ENCODE measurements at places on chromosomes 6 and 20.

- no peak for DNase-seq
These were observed 29.8 kb downstream of the CTNNBL1 start for GRCh38 chr20:37723668-37724067.

DNA sequence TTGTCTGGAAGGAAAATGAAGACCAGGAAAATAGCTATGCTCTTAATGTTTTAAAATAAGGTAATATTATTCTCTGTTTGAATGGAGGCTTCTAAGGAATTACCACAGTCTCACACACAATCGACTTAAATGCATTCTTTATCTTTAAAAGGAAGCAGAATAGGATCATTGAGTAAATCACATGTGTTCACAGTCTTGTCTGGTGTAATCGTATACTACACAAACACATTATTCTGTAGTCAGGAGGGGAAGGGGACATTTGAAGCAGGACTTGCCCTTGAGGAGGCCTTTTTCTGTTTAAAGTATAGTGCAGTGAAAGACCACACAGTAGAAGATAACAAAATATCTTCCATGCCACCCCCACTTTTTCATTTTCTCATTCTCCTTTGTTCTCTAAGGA, 20.6 kb upstream of the REV3L start:
- DNase-seq, result no peak

DNA sequence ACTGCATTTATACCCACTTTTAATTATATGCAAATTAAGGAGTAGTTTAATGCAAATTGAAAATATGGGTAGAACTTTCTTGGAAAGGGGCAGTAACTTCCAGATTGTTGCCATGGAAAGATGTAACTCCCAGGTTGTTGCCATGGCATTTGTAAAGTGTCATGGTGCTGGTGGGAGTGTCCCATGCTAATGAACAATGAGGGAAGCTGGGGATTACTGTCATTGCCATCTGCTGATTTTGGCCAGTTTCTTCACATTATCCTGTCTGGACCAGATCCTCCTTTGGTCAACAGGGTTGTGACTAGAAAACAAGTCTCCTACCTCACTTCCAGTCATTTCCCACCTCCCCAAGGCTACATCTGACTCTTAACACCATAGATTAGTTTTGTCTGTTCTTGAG, 45.4 kb upstream of the FERMT1 start:
- no peak for DNase-seq

DNA sequence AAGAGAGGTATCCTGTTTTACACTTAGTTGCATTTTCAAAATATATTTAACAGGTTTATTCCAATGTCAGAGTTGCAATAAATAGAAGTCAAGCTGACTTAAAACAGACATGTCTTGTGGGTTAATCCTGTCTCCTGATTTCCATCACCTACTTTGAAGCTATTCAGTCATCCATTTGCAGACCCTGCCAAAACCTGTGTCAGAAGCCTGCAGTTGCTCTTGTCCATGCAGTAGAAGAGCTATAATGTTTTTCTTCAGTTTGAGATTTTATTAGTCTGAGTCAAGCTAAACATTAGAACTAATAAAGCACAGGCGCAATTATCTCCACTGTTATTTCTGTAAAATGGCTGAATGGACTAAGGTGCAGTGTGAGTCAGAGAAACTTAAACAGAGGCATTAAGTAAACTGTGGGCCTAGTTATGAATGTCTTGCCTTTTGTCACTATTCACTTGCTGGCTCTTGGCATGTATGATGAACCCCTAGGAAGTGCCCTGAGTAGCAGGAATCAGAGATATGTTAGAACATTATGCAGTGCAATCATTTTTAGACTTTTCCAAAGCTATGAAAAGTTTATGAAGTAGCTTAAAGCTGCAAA, 11.0 kb upstream of the HDGFL1 start:
- DNase-seq, result no peak

DNA sequence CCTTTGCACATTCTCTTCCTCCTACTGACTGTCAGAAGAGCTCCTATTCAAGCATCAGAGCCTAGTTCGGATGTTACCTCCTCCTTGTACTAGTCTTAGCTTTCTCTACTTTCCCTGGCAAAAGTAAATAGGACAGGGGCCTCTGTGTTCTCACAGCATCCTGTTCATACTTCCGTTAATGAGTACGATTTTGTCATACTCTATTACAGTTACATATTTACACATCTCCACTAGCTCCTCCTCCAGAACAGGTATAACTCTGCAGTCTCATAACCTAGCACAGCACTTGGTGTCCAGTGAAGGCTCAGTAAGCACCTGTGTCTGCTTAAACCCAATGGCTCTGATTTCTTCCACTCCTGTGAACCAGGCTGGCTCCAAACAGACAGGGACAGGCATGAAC, 7.0 kb downstream of the ELMO2 start:
- DNase-seq, result no peak

- peak; percentile 30 for DNase-seq
These were observed 189.5 kb downstream of the GMDS start for GRCh38 chr6:2055911-2056310.

DNA sequence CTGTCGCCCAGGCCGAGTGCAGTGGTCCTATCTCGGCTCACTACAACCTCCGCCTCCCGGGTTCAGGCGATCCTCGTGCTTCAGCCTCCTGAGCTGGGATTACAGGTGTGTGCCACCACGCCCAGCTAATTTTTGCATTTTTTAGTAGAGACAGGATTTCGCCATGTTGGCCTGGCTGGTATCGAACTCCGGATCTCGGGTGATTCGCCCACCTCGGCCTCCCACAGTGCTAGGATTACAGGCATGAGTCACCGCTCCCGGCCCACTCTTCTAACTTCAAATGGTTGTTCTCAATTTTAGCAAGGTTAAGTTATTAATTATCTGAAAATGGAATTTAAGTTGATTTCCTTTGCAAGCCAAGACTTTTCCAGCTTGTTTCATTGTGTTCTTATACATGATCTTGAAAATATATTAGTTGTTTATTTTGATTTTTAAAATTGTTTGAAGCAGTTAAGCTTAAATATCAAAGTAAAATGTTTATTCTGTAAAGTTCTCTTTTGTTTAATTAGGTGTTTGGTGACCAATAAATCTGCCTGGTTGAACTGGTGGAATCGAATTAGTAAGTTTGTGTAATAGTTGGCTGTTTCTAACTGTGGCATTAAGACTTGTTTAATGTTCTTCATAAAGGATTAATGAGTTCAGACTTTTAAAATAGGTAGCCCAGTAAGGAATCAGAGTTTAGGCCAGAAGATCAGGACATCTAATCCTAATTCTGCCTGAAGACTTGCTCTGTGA, 2.3 kb downstream of the PM20D2 start:
- DNase-seq, result no peak

DNA sequence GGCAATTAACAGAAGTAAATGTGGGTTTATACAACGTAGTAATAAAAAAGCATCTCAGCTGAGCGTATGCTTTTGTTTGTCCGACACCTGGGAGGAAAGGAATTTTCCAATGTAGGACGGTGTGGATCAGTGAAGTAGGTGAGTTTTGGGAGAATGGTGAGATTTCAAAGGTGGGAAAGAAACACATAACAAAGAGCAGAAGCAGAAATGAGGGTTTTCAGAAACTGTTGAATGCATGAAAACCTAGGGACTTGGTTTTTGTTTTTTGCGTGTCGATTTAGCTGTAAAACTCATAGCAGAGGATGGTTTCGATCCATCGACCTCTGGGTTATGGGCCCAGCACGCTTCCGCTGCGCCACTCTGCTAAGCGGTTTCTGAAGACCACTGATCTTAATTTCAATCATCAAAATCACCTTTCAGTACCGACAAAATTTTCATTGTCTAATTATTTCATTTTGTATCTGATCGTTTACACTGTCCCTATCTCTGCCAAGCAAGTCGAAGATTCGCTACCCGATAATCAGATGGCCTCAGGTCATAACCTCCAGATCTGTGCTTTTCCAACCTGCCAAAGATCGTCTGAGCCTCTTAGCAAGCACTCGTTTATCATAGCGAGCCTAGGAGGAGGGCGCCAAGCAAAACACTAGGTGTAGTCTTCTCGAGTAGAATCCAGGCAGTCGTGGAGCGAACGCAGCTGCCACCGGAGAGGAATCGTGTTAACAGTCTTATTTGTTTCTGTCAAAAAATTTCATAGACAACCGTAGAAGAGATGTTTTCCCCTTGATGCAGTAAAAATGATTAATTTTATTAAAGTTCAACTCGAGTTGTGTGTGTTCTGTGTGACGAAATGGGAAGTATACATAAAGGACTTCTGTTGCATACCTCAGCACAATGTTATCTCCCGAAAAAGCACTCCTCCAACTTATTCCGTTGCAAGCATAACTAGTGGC, 20.9 kb upstream of the POM121L2 start:
- DNase-seq, result peak; percentile 20

DNA sequence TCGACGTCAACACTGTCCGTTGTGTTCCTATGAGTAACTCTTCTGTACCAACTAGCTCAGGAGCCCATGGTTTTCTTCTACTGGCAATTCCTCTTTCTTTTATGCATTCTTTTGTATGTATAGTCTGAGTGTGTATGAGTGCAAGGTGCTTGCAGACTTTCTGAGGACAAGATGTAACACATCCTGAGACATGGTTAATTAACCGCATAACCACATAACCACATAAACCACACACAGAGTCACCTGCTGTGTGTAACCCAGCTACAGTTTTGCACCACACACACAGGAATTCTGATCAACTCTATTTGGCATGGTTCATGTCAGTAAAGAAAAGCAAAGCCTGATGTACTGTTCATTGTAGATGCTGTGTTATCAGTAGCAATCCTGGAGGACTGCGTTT, 98.6 kb downstream of the DACT2 start:
- no peak for DNase-seq

All from fibroblast of skin of left biceps (primary cell).